ENCODE measurements at places on chromosomes 1 and 21. TPM values are rescaled to one million over a fixed set of nuclear protein-coding genes. Genes with fewer than 3 reads are reported as not detected.

DNA sequence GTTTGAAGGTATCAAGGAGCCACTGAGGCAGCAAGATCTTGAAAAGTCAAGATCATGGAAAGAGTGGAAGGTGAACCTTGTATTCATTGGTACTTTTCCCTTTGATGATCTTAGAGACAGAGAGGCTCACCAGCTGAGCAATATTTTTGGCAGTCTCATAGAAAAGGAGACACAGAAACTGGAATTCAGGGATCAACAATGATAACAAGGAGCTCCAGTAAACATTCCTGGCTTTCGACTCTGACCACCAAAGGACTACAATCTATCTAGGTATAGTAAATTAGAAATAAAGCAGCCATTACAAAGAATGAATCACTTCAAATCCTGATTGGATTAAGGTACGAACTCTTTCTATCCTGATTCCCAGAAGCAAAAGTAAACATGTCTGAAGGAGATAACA lies 615.4 kb downstream of the KIF26B start:
- peak; percentile 56 for DNase-seq

DNA sequence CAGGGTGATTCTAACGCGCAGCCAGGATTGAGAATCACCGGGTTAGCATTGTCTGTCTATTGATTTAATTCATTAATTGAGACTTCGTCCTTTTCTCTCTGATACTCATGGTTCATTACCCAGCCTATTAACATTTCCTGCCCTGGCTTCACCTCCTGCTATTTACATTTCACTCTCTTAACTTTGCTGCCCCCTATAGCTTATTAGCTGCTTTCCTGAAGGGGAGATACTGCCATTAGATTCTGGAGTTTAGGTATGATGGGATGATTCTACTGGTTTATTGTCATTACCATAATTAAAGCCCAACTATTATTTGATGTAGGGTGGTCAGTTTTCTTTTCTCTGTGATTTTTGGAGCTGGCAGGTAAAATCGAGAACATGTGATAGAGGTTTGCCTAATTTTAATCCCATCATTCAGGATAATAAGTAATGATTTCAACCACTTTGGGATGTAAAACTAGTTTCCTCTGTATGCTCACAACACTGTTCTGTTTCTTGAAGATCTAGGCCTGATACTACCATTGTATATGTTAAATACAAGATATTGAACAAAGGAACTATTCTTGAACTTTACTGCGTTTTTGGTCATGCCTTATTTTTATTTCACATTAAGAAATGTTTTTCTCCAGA lies 6.4 kb downstream of the PPP2R5A start:
- DNase-seq, result peak; percentile 68

DNA sequence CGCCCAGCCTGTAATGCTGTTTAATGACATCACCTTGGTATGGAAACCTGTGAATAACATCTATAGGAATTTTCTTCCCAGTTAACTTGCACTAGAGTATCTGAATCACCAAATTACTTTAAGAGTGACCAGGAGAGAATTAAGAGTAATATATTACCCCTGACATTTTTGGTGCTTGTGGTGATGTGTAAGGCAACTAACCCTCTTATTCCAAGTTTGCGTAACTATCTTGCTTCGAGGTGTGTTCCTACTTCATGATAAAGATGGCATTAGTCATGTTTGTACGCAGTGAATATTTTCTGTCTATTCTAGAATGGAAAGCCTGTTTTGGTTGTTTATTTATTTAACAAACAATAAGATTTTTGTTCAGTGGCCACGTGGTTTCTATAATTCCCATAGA lies 131.3 kb downstream of the ZP4 start:
- peak; percentile 36 for DNase-seq

- DNase-seq, result peak; percentile 75
Measured at GRCh38 chr21:35510957-35511695, 462.0 kb upstream of the RUNX1 start.

- DNase-seq, result no peak
Measured at GRCh38 chr1:157485793-157486192, 66.5 kb downstream of the FCRL5 start.

The FAM89A gene
- total RNA-seq, result 9.4 TPM

The RNU1-1 gene
- not detected for total RNA-seq

GRCh38 chr21:43188592-43189210 lies 19.9 kb downstream of the CRYAA start:
- peak; percentile 21 for DNase-seq

DNA sequence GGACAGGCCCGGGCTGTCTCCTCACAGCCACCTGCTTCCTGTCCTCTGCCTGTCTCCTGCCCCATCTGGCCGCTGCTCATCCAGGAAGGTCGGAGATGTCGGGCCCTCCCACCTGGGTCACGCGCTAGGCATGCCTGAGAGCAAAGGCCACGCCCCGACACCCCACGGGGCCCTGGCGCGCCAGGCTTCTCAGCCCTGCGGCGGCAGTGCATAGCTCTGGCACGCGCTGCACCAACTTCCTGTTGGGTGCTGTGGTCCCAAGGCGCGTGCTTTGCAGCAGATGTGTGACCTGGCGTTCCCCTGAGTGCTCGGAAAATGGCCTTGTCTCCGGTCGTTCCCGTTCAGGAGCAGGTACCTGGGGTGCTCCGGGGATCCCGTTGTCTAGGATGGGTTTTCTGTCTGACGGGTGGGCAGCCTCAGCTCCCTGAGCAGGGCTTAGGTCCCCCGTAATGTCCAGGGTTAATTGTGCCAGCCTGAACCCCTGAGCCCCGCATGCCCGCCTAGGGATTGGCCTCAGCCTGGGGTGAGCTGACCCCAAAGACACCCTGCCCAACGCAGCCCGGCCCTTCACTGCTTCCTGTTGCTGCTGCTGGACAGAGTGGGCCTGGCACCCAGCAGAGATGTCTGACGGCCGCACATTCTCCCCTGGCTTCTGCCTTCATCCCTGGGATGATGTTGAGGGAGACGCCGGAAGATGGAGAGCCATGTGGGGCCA lies 19.4 kb upstream of the KCNAB2 start:
- DNase-seq, result no peak

The SLC44A5 gene
- total RNA-seq, result not detected

DNA sequence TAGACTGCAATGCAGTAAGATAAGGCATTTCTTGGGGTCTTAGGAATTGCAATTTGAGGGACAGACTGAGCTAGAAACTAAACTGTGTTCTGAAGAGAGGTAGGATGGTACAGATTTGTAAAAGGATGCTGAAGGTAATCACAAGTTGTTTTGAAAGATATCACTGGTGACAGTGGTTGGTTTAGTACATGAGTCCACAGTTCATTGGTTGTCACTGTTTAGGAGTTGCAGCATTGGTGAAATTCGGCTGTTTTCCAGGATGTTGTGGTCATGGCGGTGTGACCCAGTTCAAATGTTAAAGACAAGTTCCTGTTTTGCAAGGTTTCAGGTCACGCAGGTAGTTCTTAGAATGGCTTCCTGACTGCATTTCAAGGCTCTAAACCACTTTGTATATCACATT lies 292.8 kb upstream of the B3GALT2 start:
- DNase-seq, result peak; percentile 30

GRCh38 chr1:210516697-210517459 lies 188.2 kb downstream of the HHAT start:
- DNase-seq, result no peak

- no peak for DNase-seq
Measured at GRCh38 chr21:25298512-25299491, 308.5 kb downstream of the MRPL39 start.
